A673 (cell line): ENCODE measurements at places on chromosomes 16 and 17. TPM values are rescaled to one million over a fixed set of nuclear protein-coding genes. Genes with fewer than 3 reads are reported as not detected.

The PTGES3L gene
- 0.64 and 1.1 TPM in 2 replicates for total RNA-seq

DNA sequence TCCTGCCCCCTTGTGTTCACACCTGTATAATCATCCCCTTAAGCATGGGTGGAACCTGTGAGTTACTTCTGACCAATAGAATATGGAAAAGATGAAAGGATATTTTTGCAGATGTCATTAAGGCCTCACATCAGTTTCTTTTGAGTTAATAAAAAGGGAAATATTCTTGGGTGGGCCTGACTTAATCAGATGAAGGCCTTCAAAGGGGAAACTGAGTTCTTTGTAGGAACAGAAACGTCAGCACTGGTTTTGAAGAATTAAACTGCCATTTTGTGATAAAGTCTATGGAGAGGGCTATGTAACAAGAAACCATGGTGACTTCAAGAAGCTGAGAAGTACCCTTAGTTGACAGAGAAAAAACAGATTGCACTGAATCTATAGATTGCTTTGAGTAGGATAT lies 168.7 kb upstream of the CNTNAP4 start:
- H3K4me1 ChIP-seq: no peaks in the 10 kb centered on the region
- H3K36me3 ChIP-seq: no peaks in the 10 kb centered on the region

DNA sequence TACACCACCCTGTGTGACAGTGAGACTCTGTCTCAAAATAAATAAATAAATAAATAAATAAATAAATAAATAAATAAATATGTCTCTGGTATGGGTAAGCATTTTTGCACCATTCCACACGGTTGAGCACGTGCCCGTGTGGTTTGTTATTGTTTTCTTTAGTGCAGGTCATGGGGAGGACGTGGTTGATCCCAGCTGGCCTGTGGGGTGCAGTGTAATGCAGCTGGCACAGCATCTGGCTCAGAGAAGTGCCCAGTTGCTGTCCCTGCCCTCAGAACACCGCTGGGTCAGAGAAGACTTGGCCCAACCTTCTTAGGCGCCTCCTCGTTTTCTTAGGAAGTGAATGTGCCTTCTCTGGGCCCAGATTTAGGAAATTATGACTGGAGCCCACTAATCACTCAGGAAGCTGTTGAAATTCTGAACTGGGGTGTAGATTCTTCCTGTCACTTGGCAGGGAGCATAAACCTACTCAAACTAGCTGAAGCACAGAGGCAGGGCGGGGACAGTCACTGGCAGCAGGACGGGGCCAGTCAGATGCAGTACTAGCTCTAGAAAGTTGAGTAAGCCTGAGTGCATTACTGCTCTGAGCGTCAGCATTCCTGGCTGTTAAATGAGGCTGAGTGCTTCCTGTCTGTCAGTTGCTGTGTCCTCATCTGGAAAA lies 85.9 kb downstream of the SNX29 start:
- no peak overlapping the region for H3K27ac ChIP-seq
- no peaks in the 10 kb centered on the region for H3K36me3 ChIP-seq
- H3K4me1 ChIP-seq: peaks cover 7% of the 10 kb centered on the region
- peak; percentile 78 for DNase-seq
- no peaks in the 10 kb centered on the region for H3K27me3 ChIP-seq

GRCh38 chr17:17042851-17043460 lies 699 bp downstream of the MPRIP start:
- H3K4me3 ChIP-seq: peak overlapping the region; percentile 88
- peaks cover 30% of the 10 kb centered on the region for H3K4me1 ChIP-seq
- no peak for DNase-seq
